ENCODE measurements at places on chromosomes 7 and 10. TPM values are rescaled to one million over a fixed set of nuclear protein-coding genes. Genes with fewer than 3 reads are reported as not detected.

NKX2-3 gene
- total RNA-seq, result 0.11 TPM

COPG2 gene
- total RNA-seq, result 29.4 TPM

SPDYE9 gene
- not detected for total RNA-seq

EVX1 gene
- 1.1 TPM for total RNA-seq

BUD23 gene
- 22.9 TPM for total RNA-seq

THAP5 gene
- 66.2 TPM for total RNA-seq

NDUFB8 gene
- total RNA-seq, result 106 TPM

ADCY1 gene
- 3.7 TPM for total RNA-seq

GIMAP8 gene
- total RNA-seq, result 15.2 TPM

CALHM1 gene
- total RNA-seq, result not detected

HOXA3 gene
- total RNA-seq, result 9.0 TPM

COL1A2 gene
- 11,897 TPM for total RNA-seq

C10orf62 gene
- not detected for total RNA-seq

AHR gene
- total RNA-seq, result 485 TPM

PNLIPRP2 gene
- total RNA-seq, result not detected

AZGP1 gene
- 1.9 TPM for total RNA-seq

CPA2 gene
- total RNA-seq, result not detected

GDF2 gene
- total RNA-seq, result not detected

TLL2 gene
- 0.90 TPM for total RNA-seq

ZNF32 gene
- 37.7 TPM for total RNA-seq

OPTN gene
- total RNA-seq, result 38.5 TPM

MKI67 gene
- 17.8 TPM for total RNA-seq

CLDN3 gene
- 0.21 TPM for total RNA-seq

ARHGEF5 gene
- 3.6 TPM for total RNA-seq

KCNMA1 gene
- total RNA-seq, result 105 TPM

VTI1A gene
- total RNA-seq, result 42.4 TPM
